ENCODE measurements at places on chromosomes 7 and 10.

- no peak for DNase-seq
These were observed 241.5 kb downstream of the WDR37 start for GRCh38 chr10:1297566-1298301.

DNA sequence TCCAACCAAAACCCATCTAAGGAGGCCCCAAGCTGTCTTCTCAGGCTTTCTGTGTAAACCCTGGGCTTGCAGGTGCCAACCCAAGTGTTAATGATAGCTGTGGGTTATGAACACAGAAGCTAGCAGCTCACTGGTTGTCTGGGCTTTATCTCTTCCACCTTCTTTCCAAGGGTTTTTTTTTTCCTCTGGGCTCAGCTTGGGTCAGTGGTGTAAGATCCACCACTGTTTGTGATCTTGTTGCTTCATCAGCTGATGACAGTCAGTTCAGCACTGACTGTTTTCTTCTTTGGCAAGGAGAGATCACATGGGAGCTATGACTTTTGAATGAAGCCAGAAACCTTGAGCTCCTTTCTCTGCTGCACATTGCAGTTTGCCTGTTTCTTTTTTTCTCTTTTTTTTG is 4.6 kb downstream of the GTPBP4 start:
- no peak for DNase-seq

GRCh38 chr7:37045681-37046179 is 321.4 kb upstream of the AOAH start:
- DNase-seq, result no peak

GRCh38 chr7:98211676-98212531 is 665 bp downstream of the BHLHA15 start:
- DNase-seq, result peak; percentile 13

DNA sequence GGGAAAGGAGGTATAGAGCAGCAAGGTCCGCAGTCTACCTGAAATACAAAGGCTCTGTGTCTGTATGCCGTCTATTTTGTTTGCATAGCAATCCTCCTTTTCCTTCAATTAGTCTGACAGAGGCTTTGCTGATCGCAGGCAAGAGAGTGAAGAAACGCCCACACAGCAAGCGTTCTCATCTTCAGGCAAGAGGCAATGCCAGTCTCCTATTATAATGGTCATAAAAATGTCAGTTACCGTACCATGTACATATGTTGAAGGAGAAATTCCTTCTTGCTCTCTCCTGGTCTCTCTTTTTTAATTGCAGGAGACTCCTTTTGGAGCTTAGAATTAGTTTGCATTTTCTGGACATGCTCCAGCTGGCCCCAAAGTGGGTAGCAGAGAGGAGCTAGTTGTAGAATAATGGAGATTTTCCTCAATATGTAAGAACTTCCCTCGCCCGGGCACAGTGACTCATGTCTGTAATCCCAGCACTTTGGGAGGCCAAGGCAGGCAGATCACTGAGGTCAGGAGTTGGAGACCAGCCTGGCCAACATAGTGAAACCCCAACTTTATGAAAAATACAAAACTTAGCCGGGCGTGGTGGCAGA is 139.5 kb downstream of the PFKFB3 start:
- DNase-seq, result no peak

DNA sequence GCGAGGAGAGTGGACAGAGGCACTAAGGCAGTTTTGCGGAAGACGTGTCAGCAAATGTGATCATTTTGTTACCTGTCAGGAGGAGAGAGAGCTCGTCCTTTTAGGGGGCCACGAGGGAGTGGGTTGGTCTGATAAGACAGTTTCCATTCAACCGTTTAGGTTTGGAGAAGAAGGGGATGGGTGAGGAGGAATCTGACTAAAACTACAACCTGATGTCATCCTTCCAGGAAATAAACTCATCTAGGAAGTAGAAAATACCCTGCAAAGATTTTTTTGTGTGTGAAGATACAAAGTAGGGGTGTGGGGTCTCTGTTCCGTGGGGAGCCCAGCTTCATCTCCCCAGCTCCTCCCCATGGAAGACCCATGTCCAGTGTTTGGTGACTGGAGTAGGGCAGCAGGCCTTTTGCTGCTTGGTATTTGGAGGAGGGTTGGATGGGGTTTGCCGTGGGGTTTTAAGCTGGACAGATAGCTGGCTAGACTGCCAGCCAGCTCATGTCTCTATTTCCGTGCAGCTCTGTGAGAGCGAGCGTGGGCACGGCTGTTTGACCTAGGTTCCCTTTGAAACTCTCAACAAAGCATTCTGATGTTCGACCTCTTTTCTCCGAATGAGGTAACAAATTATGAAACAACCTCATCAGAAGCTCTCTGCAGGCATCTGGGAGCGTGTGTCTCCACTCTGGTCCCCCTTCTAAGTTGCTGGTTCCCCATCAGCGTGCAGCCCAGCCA is 136.0 kb upstream of the TCF7L2 start:
- no peak for DNase-seq

DNA sequence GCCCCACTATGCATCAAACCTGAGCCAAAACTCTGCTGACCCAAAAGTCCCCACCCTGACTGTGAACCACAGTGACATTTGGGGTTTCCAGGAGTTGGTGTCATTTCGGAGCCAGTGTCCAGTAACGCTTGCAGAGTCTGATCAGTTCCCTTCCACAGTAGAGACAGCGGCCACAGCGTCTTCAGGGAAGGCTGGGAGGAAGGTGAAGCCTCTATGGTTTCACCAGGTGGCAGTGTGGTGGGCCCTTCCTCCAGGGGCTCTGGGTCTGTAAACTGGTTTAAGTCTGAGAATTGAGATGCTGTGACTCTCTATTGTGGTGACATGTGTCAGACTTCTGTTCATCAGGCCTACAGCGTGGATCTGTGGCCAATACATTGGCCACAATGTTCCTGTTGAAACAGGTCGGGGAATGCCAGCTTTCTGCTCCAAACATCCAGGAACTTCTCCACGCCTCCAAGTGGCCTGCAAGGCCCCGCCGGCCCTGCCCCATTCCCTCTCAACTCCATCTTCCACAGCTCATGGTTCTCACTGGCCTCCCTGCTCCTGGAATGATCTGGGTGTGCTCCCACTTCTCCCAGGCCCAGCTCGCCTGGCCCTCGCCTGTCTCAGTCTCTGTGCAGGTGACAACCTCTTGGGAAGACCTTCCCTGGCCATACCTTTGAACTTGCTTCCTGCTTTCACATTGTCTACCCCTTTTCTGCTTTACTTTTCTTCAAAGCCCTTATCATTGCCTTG is 124.5 kb upstream of the FAM20C start:
- DNase-seq, result no peak
